Peyer's patch (tissue), 4 donors: ENCODE measurements at places on chromosomes 1 and 21. TPM values are rescaled to one million over a fixed set of nuclear protein-coding genes. Genes with fewer than 3 reads are reported as not detected.
A peak's percentile ranks its signal among the peaks of the same experiment; 100 is the strongest.

DCST2 gene
- 1.7 TPM for total RNA-seq

CYP4B1 gene
- total RNA-seq, result 48.0 TPM

AADACL4 gene
- total RNA-seq, result not detected

HSD17B7 gene
- total RNA-seq, result 56.9 TPM

GBP3 gene
- total RNA-seq, result 103 TPM

IGSF8 gene
- total RNA-seq, result 65.3 TPM

DESI2 gene
- total RNA-seq, result 26.4 TPM

MYBPH gene
- not detected for total RNA-seq

OR2T35 gene
- not detected for total RNA-seq

IL12RB2 gene
- total RNA-seq, result 3.3 TPM

IL20 gene
- not detected for total RNA-seq

MAN1A2 gene
- 46.2 TPM for total RNA-seq

GRCh38 chr1:228781161-228781808 is 46.0 kb downstream of the RHOU start:
- DNase-seq, result no peak

GRCh38 chr1:242100921-242101320 is 102.0 kb upstream of the MAP1LC3C start:
- no peak for DNase-seq

GRCh38 chr1:212951947-212952640 is 1.8 kb downstream of the VASH2 start:
- no peak for DNase-seq

DNA sequence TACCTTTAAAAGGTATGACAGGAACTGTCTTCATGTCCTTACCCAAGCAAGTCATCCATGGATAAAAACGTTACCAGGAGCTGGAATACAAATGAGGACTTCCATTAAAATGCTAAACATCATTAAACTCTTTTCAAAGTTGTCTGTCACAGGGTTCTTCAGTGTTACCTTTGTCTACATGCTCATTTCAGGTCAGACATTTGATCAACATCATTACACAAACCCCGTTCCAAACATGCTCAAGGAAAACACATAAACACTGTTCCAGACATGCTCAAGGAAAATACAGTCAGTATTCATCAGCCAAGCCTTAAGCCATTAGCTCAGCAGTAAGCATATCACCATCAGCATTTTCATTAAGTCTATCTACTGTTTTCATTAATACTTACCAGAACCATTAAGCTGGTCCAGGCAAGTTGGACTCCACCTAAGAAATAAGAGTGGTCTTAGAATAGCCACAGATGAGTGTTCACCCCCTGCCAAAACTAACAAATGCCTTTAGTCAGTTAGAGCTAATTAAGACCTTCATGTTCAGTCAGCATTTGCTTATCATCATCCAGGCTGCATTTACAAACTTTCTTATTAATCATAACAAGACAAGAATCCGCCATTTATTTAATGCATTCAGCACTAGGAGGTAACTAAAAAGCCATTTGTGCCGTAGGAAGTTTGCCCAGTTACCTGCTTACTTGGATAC is 2.2 kb downstream of the GAS5 start:
- no peak for DNase-seq

- no peak for DNase-seq
Measured at GRCh38 chr21:46108827-46109312, 11.0 kb downstream of the COL6A2 start.

DNA sequence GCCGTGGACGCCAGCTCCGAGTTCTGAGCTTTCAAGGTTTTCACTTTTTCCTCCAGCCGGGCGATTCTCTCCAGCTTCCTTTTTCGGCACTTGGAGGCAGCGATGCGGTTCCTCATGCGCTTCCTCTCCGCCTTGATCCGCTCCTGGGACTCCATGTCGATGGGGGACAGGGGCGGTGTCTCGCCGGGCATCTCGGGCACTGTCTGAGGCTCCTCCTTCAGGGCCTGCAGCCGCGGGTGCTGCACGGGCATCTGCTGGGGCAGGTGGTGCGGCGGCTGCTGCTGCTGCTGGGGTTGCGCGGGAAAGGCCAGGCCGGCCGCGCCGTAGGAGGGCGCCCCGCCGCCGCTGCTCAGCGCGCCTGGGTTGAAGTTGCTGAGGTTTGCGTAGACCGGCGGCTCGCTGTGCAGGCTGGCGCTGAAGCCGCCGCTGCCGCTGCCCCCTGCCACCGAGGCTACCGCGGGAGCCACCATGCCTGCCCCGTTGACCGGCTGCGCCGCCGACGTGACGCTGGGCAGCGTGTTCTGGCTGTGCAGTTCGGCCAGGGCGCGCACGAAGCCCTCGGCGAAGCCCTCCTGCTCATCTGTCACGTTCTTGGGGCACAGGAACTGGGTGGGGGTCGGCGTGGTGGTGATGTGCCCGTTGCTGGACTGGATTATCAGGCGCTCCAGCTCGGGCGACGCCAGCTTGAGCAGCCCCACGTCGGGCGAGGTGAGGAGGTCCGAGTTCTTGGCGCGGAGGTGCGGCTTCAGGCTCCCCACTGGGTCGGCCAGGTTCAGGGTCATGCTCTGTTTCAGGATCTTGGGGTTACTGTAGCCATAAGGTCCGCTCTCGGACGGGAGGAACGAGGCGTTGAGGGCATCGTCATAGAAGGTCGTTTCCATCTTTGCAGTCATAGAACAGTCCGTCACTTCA is 1.4 kb downstream of the JUN start:
- peak; percentile 80 for DNase-seq

GRCh38 chr1:30325085-30325935 is 398.1 kb downstream of the MATN1 start:
- no peak for DNase-seq

DNA sequence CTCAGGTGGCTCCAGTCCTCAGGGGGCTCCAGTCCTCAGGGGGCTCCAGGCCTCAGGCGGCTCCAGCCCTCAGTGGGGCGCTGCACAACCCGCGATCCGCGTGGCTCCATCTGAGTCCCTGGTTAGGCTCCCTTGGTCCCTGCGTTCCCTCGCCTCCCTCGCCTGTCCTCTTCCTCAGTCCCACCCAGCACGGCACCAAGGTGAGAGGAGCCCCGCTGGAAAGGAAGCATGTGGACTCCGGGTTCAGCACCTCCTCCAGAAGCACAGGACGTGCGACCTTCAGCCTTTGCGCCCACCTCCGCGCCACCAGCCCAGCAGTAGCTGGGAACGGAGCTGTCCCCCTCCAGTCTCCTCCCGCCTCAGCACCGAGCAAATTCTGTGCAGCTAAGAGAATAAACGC is 8.1 kb upstream of the OR2M5 start:
- no peak for DNase-seq

DNA sequence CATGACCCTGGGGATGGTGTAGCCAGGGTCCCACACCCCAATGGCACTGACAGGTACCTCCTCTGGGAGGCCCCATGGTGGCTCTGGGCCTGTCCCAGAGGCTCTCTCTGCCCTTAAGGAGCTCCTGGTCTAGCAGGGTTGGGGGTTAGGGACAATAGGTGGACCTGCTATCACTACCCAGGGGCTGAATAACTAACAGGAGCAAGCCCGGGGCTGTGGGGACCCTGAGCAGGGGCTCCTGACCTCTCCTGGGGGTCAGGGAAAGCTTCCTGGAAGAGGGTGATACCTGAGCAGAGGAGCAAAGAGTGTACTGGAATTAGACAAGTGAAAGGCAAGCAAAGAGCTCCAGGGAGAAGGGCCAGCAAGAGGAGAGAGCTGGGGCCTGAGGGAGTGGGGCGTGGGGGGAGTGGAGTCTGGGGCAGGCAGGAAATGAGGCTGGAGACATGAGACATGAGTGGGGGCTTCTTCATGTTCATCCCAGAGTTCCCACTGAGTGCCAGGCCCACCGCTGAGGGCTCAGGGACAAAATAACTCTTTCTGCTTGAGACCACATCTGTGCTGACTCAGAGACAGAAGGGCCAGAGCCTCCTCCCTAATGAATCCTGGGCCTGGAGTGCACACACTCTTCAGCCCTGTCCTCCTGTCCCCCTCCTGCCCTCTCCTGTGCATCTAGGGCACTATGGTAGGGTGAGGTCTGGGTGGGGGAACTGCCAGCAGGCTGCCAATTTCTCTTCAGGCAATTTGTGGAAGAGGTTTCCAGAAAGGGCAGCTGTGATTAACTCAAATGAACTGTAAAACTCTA is 517.6 kb downstream of the PTPRU start:
- no peak for DNase-seq

DNA sequence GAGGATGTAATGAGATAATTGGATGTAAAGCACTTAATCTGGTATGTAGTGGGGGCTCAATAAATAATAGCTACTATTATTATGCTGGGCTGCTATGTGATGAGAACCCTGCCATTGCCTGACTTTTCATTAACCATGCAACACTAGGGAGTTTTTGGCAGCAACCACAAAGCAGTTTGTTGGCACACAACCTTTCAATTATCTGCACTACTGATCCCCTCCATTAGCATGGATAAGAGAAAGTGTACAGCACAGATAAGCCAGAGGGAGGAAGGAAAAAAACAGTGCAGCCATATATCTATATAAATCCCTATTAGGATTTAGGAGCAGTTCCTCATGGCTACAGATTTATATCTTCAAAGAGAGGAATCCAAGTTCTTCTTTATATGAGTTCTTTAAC is 498.5 kb downstream of the NUF2 start:
- DNase-seq, result no peak

- no peak for DNase-seq
Measured at GRCh38 chr1:183604038-183604808, 14.0 kb upstream of the NCF2 start.

DNA sequence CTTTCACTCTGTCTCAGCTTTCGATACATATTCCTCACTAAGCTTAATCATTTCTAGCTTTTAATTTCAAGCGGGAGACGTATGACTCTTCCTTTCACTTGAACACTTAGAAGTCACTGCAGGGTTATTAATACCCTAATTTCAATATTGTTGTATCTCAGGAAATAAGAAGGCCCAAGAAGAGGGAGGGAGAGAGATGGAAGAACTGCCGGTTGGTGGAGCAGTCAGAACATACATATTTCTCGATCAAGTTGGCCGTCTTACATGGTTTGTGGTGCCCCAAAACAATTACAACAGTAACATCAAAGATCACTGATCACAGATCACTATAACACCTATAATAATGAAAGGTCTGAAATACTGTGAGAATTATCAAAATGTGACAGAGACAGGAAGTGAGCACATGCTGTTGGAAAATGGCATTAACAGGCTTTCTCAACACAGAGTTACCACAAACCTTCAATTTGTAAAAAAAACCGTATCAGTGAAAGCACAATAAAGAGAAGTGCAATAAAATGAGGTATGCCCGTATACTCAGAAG is 145.4 kb upstream of the HP1BP3 start:
- no peak for DNase-seq

DNA sequence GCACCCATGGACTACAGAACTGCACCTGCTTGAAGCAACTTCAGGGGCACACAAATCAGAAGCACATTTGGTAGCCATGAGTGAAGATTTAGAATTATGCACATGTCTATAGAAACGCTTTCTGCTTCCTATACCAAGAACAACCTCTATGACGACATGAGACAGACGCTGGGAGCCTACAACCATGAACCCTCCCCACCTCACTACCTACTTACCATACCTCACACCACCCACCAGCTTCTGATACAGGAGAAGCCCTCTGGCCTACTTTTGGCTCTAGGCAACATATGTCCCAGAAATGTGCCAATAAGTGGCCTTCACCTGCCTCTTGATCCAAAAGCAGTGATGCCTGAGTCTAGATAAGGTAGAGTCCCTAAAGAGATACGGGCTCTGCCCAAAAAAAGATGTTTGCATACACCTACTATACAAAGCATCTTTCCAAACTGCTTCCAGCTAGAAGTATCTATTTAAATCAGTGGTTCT is 58.5 kb downstream of the SLC45A1 start:
- no peak for DNase-seq

GRCh38 chr1:39656391-39656790 is 15.5 kb downstream of the NT5C1A start:
- no peak for DNase-seq

DNA sequence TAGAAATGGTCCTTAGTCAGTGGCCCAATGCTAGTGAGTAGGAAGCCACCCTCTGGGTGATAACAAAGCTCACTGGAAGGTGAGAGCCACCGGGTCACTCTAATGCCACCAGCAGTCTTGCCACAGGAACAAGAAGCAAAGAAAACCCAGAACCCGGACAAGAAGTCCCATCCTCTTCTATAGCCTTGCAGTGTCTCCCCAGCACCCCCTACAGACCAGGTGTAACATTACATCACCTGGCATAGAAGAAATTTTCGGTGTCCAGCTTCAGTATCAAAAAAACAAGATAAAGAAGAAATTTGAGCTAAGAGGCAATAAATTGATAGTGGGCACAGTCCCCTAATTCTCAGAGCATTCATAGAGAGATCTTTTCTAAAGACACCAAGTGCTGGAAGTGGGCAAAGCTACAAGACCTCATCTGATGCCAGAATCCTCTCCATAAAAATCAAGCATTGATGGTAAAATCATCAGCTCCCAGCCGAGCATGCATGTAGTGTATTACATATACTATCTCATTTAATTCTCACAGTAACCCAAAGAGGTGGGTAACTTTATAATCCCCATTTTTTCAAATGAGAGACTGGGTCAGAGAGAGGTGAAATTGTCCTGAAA is 491.0 kb downstream of the MATN1 start:
- no peak for DNase-seq

DNA sequence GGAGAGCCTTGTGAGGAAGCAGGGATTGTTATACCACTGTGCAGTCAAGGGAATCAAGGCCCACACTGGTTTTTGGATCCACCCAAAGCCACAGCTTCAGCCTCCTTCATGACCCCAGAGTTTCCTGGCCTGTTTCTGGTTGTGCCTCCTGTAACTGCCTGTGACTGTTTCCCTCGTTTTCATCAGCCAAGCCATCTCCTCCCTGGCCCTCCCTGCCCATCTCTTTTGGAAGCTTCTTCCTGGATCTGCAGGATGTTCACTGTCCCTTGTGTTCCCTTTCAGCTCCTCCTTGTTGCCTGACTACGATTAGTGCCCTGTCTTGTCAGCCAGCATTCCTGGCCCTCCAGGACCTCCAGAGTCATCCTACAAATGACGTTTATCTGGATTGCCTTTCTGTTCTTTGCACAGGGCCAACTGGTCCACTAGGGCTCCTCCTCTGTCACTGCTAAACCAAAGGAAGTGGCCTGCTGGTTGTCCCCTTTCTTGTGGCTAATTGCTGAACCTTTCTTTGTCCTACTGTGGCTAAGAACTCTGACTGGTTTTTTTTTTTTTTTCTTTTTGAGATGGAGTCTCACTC is 17.9 kb downstream of the SFT2D2 start:
- no peak for DNase-seq

DNA sequence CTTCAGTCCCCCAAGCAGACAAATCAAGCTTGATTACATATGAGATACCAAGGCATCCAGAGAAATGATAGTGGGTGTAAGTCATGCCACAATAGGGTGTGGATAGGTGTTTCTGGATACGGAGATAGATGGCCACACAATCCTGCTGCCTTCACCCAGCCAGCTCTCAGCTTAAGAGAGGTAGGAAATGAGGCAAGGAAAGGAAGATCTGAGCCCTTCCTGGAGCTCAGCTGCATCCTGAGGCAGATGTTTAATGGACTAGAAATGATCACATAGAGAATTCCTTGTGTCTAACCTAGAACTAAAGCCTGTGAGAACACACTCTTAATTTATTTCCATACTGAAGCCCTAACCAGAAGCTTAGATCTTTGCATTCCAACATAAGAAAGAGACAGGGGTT is 210.3 kb downstream of the ST6GALNAC3 start:
- DNase-seq, result no peak
